Astrocyte (in vitro differentiated cells and primary cell): ENCODE measurements at places on chromosomes 1 and 21.

DNA sequence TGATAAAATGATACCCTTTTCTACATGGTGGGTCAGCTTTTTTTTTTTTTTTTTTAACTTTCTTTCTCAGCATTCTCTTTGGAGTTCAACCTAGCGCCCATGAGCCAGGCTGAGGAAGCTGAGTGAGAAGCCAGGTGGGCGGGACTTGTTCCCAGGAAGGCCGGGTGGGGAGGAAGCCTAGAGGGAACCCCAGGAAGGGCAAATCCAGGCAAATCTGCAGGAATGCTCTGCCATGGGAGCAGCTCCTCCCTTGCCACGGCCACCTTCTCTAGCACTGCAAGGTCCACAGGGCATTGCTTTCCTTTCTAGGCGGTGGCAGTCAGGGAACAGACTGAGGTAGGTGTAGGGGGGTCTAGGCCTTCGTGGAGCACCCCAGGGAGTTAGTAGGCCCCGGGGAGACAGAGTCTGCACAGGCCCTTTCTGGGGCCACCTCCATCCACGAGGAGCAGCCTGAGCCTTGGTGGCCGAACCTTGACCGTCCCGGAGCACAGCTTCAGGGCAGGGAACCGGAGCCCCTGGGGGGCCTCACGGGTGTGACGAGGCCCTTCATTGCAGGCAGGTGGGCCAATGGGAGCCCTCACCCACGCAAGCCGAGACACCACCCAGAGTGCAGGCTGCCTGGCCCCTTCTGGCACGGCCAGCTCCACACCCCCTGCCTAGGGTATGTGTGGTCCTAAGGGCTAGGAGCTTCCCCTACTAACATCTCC lies 18.2 kb upstream of the CCDC27 start:
- DNase-seq, result no peak

- peak; percentile 76 for DNase-seq
These were observed 160.4 kb upstream of the SYT6 start for GRCh38 chr1:114314098-114314497.

DNA sequence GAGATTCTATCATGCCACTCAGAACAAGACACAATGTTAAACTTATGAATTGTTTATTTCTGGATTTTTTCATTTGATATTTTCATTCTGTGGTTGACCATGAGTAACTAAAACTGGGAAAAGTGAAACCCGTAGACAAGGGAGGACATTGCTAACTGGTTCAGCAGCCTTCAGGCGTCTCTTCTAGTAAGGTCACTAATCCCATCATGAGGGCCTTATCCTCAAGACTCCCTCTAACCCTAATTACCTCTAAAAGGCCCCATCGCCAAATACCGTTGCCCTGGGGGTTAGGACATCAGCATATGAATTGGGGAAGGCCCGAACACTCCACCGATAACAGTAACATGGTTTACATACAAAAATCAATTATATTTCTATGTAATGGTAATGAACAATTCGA lies 247.6 kb downstream of the TM2D1 start:
- no peak for DNase-seq

GRCh38 chr1:221525749-221526148 lies 216.1 kb downstream of the DUSP10 start:
- no peak for DNase-seq

DNA sequence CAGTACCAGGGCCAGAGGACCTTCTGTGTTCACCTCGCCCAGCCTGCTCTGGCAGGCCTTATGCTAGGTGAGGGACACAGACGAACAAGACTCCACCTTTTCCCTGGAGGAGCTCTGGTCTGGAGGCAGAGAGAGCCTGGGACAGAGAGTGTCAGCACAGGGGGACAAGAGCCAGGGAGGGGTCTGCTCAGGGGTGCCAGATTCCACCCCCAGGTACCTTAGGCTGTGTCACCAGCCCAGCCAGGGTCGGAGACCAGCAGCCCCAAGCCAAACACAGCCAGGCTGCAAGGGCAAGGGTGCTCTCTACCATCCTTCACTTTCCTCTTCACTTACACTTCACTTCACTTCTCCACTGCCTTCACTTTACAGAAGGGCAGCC lies 4.3 kb upstream of the LRP8 start:
- DNase-seq, result no peak

DNA sequence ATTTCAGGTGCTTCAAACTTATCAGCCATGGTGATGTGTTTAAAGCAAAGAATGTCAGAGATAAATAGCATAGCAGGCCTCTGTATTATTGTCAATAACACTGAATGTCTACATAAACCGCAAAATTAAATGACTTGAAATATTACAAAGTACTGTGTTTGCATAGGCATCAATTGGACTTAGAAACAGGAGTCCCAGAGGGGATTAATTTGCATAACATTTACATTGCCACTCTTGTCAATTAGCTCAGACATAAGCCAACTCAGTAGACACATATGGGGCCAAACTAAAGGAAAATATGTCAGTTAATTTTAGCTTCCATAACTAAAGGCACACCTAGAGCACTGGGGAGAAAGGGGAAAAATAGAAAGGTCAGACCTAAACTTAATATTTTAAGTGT lies 814.5 kb upstream of the NEGR1 start:
- DNase-seq, result no peak

GRCh38 chr1:117020526-117021156 lies 19.1 kb downstream of the CD101 start:
- DNase-seq, result no peak

GRCh38 chr1:214141486-214141885 lies 139.5 kb upstream of the SMYD2 start:
- DNase-seq, result no peak

DNA sequence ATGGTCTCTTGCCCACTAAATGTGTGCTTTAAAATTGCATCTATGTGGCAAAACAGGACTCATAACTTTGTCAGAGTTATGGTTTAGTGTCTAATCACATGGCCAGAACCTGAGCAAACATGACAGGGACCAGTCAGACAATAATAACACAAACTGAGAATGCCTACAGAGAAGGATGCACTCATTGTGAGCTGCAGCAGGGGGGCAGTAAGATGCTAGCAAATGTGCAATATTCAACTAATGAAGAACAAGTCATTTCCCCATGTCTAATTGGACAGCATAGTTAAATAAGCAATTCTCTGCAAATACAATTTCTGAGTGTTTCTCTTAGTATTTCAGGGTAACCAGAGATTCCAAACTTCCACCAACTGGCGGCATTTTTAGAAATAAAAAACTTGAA lies 30.8 kb downstream of the SPAG17 start:
- no peak for DNase-seq

GRCh38 chr1:187443939-187444338 lies 615.2 kb downstream of the PLA2G4A start:
- DNase-seq, result no peak

GRCh38 chr1:235632506-235633401 lies 16.8 kb downstream of the GNG4 start:
- peak; percentile 74 for DNase-seq

GRCh38 chr1:209038316-209038715 lies 545.2 kb upstream of the CAMK1G start:
- DNase-seq, result no peak

GRCh38 chr1:102799496-102799895 lies 308.8 kb downstream of the COL11A1 start:
- peak; percentile 38 for DNase-seq

GRCh38 chr1:111778541-111779051 lies 22.9 kb downstream of the DDX20 start:
- peak; percentile 16 for DNase-seq

GRCh38 chr1:215583185-215583749 lies 16.2 kb downstream of the KCTD3 start:
- peak; percentile 25 for DNase-seq

DNA sequence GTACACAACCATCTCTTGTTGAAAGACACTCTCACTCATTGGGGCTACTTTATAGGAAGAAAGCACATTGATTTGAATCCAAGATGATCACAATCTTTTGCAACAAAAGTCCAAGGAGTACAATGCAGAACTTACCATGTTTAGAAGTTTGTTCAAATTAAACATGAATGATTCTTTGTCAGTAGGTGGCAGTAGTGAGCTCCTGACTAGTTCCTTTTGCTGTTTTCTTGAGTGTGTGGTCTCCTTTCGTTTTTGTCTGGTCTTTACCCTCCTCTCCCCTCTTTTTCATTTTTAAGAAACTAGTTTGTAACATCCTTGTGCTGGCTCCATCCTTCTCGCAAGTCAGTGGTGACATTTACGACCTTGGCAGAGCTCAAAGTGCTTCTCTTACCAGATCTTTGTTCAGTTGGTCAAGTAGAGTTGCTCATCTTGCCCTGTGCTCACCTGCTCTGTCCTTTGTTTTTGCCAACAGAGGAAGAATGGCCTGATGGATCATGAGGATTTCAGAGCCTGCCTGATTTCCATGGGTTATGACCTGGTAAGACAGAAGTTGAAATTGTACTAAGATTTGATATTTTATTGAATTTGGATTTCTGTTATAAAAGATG lies 35.7 kb upstream of the MTR start:
- DNase-seq, result peak; percentile 17

DNA sequence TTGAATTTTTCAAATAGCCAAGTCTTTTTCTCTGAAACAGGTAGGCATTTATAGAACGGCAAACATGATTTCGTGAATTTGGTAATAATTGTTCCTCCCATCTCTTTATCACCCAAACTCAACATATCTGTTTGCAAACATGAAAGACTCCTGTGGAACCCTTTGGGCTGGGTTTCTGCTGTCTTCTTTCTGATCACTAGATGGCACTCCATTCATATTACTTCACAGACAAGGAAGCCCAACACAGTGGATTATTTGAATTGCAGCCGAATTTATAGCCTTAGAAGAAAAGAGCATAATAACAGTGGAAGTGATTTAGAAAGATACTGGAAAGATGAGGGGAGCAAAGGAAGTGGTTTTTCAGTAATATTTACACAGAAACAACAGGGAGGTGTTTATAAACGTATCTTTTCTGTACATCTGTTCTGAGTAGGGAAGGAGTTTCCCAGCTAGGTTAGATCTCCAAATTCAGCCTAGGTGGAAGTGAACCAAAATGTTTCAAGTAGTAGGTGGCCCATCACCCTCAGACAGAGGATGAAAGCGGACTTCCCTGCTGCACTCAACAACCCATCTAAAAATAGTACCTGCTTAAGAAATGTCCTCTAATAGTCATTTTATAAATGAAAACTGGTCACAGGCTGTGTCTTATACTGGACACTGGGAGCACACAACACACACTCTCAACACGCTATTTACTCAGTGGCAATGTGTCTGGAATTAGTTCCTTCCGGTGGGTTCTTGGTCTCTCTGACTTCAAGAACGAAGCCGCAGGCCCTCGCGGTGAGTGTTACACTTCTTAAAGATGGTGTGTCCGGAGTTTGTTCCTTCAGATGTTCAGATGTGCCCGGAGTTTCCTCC lies 67.6 kb downstream of the MAP3K21 start:
- DNase-seq, result peak; percentile 33

- DNase-seq, result no peak
These were observed 15.1 kb upstream of the B3GALT5 start for GRCh38 chr21:39597595-39597994.

GRCh38 chr1:25780318-25781129 lies 19.5 kb upstream of the SELENON start:
- no peak for DNase-seq

GRCh38 chr1:4133297-4133938 lies 233.3 kb upstream of the C1orf174 start:
- DNase-seq, result no peak

DNA sequence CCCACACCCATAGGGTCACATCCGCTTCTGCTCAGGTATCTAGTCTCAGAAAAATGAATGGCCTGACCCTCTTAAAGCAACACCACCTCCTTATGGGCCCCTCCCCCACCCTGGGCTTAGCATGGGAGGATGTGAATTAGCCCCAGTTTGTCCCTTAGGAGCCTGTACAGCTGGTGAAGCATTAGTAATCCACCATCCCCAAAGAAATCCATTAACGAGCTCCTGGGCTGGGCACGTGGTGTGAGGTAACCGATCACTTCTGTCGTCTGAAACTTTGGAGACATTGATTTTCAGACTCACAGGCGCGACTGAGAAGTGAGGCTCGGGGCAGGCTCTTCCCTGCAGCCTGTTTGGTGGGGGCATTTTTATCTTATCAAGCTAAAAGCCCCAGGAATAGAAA lies 10.5 kb downstream of the RASSF5 start:
- DNase-seq, result no peak
